COR-L47 (cell line): ENCODE measurements at places on chromosomes 16 and 17.

- DNase-seq: no peak
Measured at GRCh38 chr17:28982131-28982793, 23.6 kb downstream of the SEZ6 start.

DNA sequence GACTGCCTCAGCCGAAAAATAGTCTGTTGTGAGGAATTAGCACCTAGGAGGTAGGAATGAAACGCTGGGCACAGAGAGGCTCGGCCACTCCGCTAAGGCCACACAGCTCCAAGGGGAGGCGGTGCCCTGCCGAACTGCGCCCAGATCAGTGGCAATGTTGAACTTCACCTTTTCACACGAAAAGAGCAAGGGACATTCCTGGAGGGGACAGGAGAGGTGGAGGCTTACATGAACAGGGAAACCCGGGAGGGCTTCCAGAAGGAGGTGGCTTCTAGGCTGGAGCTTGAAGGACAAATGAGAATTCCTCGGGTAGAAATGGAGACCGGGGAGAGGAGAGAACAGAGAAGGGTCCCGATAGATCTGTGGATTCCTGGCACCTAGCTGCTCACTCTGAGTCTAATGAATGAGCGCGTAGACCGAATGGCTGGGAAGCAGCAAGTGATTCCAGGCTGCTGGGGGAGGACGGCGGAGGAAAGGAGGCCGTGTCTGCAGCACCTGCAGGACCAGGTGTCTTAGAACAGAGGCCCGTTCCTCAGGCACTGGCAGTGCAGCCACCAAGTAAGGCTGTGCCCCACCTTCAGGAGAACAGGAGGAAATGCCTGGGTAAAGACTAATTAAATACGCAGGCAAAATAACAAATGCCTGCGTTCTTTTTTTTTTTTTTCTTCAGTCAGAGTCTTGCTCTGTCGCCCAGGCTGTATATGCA is 722 bp upstream of the SLC38A10 start:
- DNase-seq: peak; percentile 56

GRCh38 chr17:70050931-70051330 is 24.1 kb upstream of the KCNJ16 start:
- no peak for DNase-seq

DNA sequence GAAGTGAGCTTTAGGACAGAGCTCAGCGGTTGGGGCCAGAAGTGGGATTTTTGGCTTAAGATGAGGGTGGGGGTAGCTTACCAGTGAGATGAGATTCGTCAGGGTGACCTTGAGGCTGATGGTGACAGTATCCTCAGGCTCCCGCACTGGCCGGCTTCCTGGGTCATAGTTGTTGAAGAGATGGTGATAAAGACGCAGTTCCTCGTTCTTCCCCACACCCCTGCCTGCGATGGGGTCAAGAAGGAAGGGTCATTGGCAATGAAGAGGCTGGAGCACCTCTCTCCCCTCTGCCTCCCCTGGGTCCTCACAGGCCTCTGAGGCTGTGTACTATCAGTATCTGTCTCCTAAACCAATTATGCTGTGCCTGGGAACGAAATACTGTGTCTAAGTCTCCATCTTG is 358 bp downstream of the CHRNE start:
- DNase-seq: no peak

GRCh38 chr17:78409191-78409928 is 30.9 kb downstream of the PGS1 start:
- DNase-seq: peak; percentile 95

GRCh38 chr17:47994724-47995123 is 23.8 kb downstream of the CDK5RAP3 start:
- DNase-seq: no peak

GRCh38 chr16:46651305-46651704 is 30.1 kb upstream of the SHCBP1 start:
- DNase-seq: no peak

- DNase-seq: no peak
Measured at GRCh38 chr17:29113334-29113733, 66.9 kb downstream of the MYO18A start.

DNA sequence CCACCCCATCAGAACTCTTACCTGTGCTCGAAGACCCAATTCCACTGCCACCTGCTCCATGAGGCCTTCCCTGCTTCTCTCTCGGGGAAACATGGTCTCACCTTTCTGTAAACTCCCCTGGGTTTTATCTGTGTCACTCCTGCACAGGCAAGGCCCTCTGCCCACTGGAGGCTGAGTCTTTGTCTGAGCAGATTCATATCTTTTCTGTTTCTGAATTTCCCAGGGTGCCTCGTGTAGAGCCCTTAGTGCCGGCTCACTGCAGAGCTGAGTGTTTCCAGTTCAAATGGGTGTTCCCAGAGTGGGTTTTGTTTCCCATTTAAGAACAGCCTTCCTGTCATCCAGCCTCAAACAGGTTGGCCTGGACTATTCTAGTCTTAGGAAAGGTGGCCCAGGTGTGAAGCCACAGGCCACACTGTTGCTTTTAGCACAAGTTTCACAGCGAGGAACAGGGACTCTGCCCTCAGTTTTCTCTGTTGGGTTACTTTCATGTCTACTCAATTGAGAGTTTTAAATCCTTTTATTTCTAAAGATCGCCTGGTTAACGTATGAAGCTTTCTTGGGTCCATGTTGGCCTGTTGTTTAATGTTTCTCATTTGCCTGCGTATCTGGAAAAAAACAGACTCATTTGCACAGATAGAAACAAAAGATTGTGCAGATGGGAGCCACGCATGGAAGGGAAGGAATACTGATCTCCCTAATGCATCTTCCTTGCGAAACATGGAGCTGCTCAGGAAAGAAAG is 228.7 kb downstream of the MSI2 start:
- DNase-seq: no peak

- DNase-seq: no peak
Measured at GRCh38 chr17:69733171-69734012, 318.9 kb downstream of the MAP2K6 start.

DNA sequence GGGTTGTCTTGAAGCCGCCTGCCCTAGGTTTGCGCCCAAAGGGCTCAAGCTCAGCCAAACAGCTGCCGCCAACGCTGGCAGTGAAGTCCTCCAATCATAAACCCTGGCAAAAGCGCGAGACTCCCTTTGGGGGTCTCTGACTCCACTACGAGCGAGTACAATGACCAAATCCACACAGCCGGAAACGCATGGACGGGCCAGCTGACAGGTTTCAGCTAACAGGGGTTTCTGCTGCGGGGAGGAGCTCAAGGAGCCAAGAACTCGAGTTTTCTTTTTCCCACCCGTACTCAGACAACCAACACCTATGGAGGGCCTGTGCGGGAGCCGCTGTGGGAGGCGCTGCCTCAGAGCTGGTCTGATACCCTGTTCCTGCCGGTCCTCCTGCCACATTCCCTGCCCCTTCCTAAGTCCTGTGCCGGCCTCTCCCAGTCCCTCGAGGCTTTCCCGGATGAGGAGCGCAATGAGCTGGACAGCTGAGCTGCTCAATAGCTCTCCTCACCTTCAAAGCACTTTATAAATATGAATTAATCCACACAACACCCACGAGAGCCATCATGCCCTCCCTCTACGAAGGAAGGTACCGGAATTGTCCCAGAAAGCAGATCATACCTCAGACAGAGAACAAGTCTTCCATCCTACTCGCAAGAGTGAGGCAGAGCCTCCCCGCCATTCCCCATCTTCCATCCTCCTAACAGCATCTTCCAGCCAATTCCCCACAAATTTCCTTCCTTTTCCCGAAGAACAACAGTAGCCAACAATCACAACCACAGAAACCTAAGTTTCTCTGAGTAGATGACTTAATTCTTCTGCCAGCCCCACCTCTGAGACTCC is 6.1 kb downstream of the ABR start:
- no peak for DNase-seq

DNA sequence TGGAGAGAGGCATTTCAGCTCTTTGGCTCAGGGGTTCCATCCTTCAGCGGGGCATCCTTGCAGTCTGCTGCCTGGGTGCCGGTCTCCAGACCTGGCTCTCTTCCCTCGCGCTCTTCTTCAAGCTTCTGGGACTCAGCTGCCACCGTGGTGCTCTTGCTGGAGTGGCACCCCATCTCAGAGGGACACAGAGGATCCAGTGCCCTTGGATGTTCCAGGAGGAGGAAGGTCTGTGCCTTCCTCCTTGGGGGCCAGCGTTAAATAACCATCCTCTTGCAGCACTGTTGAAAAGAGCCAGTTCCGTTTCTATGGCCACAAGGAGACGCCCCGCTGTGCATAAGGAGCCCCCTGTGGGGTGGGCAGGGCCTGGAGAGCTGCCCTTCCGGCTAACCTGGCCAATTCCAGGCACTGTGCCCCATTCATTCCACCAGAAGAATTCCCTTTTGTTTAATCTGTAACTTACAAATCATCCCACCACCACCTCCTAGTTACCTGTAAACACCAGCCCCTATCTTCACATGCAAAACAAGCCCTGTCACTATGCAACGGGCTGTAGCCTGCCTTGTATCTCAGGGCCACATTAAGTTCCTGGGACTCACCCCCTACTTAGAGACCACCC is 8.6 kb downstream of the CHD9NB start:
- peak; percentile 6 for DNase-seq

GRCh38 chr17:68567581-68567980 is 33.6 kb downstream of the FAM20A start:
- DNase-seq: no peak

GRCh38 chr16:85267414-85267945 is 155.2 kb upstream of the CIBAR2 start:
- no peak for DNase-seq

- DNase-seq: no peak
Measured at GRCh38 chr17:50264263-50265113, 9.8 kb upstream of the TMEM92 start.

DNA sequence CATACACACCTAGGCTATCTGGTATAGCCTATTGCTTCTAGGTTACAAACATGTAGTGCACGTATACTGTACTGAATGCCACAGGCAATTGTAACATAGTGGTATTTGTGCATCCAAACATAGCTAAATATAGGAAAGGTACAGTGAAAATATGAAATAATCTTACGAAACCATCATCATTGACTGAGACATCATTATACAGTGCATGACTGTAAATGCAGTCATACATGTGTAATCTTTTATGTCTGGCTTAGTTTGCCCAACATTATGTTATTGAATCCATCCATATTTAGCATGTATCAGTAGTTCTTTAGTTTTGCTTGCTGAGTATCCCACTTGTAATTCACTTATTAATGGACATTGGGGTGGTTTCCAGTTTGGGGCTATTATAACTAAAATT is 124.9 kb downstream of the CYLD start:
- DNase-seq: no peak

- DNase-seq: no peak
Measured at GRCh38 chr17:70677783-70678647, 508.7 kb downstream of the KCNJ2 start.

- DNase-seq: no peak
Measured at GRCh38 chr16:31870809-31871208, 2.8 kb upstream of the ZNF267 start.

DNA sequence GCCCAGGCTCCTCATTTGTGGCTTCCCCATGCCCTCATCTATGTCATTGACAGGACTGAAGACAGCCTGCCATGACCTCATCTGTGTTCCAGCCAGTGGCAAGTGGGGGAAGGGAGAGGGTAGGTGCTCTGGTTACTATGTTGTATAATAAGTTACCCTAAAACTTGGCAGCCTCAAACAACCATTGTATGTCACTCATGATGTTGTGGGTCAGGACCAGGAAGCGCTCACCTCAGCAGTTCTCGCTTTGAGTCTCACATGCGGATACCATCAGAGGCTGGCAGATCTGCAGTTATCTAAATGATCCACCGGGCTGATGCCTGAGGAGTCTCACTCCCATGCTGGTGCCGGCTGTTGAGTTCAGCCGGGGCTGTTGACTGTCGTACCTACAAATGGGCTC is 89.0 kb upstream of the TMEM97 start:
- no peak for DNase-seq

GRCh38 chr16:59067205-59067604 is 333.1 kb upstream of the GOT2 start:
- no peak for DNase-seq

- DNase-seq: no peak
Measured at GRCh38 chr17:8851600-8851999, 15.9 kb downstream of the PIK3R6 start.

DNA sequence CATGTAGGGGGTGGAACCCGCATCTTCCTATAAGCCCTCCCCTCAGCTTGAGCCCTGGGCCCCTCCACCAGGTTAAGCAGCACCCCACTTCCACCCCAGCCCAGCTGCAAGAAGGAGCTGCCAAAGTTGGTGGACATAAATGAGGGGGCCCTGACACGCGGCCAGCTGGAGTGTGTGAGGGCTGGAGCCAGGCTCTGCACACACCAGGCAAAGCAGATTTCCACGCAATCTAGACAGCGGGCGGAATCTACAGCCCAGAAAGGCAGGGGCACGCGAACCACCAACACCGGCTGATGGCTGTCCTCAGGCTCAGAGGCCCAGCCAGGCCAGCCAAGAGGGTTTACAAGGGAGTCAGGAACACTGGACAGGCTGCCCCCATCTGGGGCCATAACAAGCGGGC is 171.2 kb downstream of the ZNF423 start:
- no peak for DNase-seq
